Stimulated activated CD8-positive, alpha-beta memory T cell treated with anti-CD3 and anti-CD28 coated beads, Interleukin-7, amount 100 ng/mL, for 1 hour (primary cell): ENCODE measurements at places on chromosomes 2 and 18.
A peak's percentile ranks its signal among the peaks of the same experiment; 100 is the strongest.

DNA sequence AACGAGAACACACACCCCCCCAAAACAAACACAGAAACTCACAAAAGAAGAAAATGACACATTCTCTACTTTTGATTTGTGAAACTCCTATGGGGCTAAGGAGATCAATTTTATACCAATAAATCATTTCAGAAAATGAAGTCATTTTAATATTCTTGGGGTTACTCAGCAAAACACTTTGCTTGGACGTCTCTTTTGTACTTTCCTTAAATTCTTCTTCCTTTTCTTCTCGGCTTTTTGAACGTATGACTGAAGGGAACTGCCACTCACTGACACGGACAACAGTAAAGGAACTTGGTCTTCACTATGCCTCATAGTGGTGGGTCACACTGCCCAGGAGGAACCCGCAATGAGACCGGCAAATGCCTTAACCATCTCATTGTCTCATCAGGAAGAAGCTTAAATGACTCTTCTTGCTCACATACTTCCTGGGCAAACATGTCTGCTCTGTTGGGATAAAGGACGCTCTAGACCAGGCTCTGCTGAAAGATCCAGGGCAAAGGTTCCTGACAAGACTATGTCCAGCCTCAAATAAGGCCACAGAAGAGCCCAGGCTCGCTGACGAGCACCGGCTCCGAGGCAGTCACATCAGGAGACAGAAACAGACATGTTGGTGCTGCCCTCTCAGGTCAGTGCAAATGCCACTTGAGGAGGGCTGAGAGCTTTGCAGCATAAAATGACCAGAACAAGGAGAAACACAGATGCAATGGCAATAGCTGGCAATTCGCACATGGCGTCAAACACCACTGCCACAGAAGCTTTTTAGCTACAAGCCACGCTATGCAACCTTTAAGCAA, 205.5 kb downstream of the TGIF1 start:
- no peak for DNase-seq

- DNase-seq = no peak
Measured at GRCh38 chr2:157825885-157826284, 50.2 kb downstream of the ACVR1 start.

- DNase-seq = no peak
Measured at GRCh38 chr2:118312969-118313756, 224.9 kb downstream of the INSIG2 start.

DNA sequence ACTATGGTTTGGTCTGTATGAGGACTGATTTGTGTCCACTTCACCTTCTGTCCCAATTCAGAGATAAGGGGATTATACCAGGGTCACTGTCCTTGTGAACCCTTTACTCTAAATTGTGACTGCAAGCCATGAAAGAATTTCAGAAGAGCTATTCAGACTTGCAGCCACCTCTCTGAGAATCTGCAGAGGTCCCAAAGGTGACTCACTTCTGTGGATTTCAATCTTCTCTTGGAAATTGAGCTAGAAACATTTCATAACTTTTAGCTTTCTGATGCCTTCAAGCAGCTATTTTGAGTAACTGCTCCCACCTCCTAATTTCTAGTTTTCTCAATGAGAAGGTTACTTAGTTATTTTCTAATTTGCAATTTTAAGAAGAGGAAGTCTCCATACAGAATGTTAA, 1242.4 kb upstream of the ACVR2A start:
- no peak for DNase-seq

DNA sequence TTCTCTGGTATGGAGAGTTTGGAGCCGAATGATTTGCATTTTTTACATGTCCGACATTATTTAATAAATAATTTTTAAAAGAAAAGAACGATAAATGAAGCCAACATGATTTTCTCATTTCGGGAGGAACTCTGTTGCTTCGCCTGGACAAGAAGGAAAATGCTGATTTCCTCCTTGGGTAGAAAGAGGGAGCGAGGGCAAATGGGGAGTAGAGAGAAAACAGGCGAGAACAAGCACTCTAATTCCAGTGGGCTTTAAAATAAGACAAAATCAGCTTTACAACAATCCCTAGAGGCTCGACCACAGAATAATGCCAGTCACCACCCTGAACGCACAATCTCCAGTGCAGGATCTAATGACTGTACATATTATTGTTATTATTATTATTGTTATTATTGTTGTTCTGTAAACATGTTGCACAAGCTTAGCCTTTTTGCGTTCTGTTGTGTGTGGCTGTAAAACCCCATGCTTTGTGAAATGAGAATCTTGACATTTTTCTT, 3.7 kb downstream of the DLX1 start:
- no peak for DNase-seq

GRCh38 chr2:230161184-230161583, 58.6 kb downstream of the SP110 start:
- DNase-seq = no peak

GRCh38 chr18:34773961-34774766, 64.1 kb downstream of the DTNA start:
- no peak for DNase-seq

- no peak for DNase-seq
Measured at GRCh38 chr18:47264308-47264700, 12.8 kb upstream of the SKOR2 start.

- no peak for DNase-seq
Measured at GRCh38 chr2:202555356-202555755, 79.4 kb upstream of the FAM117B start.

GRCh38 chr2:174368691-174369090, 26.8 kb upstream of the SCRN3 start:
- DNase-seq = no peak

GRCh38 chr18:57982372-57983021, 61.5 kb upstream of the NEDD4L start:
- DNase-seq = no peak

- DNase-seq = no peak
Measured at GRCh38 chr2:232773815-232774214, 2.5 kb downstream of the KCNJ13 start.

- DNase-seq = no peak
Measured at GRCh38 chr2:142307616-142308115, 176.8 kb upstream of the LRP1B start.

DNA sequence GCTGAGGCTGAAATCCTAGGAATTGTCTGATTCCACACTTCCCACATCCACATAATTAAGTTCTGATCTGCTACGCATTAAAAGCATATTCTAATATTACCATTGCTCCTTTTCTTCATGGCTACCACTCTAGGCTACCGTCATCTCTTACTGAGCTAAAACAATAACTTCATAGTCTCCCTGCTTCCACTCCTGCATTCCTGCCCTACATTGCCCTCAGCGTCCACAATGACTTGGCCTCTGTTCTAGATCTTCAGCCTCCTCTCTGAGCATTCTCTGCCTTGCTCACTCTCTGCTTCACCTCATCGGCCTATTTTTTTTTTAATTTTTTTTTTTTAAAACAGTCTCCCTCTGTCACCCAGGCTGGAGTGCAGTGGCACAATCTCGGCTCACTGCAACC, 15.8 kb upstream of the TLK1 start:
- DNase-seq = no peak

DNA sequence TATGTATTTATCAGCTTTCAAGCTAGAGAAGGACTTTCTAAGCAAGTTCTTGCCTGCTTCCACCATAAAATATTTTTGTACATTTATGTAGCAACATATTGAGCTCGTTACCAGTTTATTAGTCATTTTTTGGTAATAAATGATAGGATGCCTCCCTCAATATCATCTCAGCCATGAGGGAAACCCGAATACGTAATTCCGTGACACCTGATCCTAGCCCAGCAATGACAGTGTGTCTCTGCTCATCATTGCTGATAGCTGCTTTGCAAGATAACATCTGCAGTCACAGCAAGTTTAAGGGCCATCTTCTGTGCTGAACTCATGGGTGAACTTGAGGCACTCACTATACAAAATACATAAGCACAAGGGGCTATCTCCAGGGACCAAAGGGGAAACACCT, 62.2 kb downstream of the COL6A3 start:
- no peak for DNase-seq

- DNase-seq = peak; percentile 12
Measured at GRCh38 chr2:127084611-127085316, 22.2 kb downstream of the BIN1 start.
